Left colon (tissue), 2 donors: ENCODE measurements at places on chromosomes 11 and 22. TPM values are rescaled to one million over a fixed set of nuclear protein-coding genes. Genes with fewer than 3 reads are reported as not detected.

DNA sequence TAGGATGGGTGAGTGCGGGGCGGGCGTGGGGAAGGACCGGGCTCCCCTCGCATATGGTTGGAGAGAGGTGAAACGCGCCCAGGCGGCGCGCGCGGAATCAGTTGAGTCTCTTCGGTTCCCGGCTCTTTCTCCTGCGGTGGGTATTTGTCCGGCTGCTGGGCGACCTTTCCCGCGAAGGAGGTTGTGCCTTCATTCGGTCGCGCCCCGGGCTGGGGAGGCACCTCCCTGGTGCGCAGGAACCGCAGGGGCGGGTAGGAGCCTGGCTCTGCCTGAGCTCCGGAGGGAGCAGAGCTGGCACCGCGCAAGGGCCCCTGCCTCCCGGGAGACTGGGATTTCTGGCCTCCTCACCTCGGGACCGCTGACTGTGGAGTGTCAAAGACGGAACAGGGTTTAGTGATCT lies 27.5 kb downstream of the SAA4 start:
- no peak for DNase-seq

DNA sequence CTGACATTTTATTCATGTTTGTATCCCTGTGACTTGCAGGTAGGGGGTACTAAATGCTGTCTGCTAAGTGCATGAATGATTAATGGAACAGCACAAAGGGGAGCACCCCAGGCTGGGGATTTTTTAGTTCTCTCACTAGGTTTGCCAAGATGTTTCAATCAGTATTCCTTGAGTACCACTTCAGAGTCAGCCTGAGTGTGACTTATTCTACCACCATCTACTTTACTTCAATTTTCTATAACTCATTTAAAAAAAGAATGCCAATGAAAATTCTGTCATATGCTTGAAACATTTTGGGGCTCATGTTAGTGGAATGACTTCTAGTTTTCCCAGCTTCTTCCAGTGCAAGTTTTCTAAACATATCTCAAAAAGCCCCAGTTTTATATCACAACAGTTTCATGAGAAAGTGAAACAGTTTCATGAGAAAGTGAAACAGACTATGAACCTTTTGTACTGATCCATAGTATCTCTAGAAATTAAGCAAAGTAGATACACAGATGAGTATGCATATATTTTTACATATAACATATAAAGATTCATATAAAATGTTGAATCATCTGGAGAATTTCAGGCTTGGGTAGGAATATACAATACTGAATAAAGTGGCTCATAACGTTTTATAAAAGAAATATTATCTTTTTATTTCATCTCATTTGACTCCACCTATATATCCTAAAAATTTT lies 252.4 kb downstream of the GRM5 start:
- DNase-seq: no peak

XBP1 gene
- total RNA-seq: 206 TPM

CARD18 gene
- total RNA-seq: not detected

GRCh38 chr22:46038516-46039430 lies 61.8 kb upstream of the WNT7B start:
- peak; percentile 28 for DNase-seq

ALDH3B1 gene
- 20.2 TPM for total RNA-seq

DNA sequence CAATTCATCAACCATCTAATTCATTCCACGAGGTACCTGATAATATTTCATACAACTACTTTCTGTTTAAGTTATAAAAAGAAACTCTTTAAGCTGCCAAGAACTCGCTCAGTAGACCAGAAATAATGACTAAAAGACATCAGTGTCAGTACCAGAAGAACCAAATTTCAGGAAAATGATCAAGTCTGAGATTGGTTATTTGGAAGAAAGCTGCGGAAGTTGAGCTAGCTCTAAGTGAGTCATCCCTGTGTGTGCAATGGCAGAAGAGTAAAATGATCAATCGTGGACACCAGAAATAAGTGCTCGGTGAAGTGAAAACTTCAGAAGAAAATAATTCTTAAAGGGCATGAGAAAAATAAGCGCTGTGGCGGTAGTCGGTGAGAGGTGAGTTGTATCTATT lies 933.2 kb upstream of the CHORDC1 start:
- DNase-seq: no peak

DNA sequence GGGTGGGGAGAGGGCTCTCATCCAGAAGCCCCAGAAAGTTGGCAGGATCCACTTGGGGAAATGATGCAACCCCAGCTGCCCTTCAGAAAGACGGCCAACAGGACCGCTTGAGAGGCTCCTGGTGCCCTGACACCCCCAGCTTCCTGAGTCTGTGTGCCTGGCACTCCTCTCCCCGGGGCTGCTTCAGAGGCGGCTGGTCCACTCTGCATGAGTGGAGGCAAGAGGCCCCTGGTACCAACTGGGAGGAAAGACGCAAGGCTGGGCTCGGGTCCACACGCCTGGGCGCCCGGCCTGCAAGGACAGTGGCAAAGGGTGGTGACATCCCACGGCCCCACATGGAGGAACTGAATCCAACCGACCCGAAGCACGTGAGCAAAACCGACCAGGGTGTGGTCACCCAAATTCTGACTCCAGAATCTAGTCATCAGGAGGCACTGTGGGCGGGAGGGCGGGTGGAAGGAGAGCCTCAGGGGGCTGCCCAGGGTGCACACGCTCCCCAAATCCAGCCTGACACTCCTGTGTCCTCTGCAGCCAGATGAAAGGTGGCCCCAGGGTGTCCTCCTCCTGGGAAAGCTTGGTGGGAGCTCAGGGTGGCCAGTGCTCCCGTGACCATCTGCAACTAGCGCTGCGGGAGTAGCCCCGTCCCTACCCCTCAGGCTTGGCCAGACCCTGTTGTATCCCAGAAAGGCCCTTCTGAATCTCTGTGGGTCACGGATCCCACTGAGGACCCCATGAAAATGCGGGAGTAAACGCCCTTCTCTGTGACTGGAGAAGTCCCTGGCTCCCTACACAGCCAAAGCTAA lies 3.7 kb downstream of the RNH1 start:
- peak; percentile 55 for DNase-seq

- no peak for DNase-seq
These were observed at the start of gene TH for GRCh38 chr11:2171591-2172003. Gene TH (minus strand): TSS chr11:2171815. CDS start chr11:2171786, 29 bp downstream.

- DNase-seq: no peak
These were observed 9.8 kb upstream of the OR9I1 start for GRCh38 chr11:58135171-58135570.

FGF19 gene
- not detected for total RNA-seq

CRYBB1 gene
- total RNA-seq: 0.36 TPM
